ENCODE measurements at places on chromosomes 7 and 10.

DNA sequence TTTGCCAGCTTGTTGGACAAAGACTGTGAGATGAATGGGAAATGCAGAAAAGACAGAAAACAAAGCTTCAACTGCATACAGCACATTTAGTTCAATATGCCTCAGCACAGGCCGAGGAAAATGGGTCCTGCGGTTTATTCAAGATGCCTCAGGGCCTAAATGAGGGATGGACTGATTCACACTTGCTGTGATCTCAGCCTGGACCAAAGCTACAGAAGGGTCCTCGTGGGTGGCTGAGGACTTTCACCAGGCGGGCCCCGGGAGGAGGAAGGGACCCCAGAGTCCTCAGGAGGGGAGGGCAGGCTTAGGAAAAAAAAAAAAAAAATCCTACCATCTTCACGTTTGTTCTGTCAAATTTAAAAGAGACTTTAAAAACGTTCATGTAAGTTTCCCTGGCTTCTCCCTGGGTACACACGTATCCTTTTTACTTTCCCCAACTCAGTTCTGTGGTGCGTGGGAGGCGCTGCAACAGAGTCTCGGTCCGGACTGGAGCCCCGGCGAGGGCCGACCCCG, 624 bp upstream of the ZNF783 start:
- DNase-seq: no peak

GRCh38 chr10:103265717-103266329, 11.1 kb upstream of the INA start:
- no peak for DNase-seq

DNA sequence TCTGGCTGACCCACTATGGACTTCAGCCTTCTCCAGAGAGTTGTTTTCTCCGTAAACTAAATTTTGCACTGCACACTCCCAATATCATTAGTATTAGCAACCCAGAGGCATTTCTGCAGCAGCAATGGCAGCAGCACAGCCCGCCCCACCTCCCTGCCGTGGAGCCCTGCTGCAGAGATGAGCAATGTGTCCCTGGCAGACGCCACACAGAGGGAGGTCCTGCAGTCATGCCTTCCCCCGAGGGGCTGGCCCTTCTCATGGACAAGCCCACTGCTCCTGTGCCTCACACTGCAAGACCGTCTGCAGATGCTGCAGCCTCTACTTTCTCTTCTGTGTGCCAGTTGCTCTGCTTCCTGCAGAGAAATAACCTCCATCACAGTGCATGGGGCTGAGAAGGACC, 393.4 kb upstream of the MKI67 start:
- DNase-seq: no peak

DNA sequence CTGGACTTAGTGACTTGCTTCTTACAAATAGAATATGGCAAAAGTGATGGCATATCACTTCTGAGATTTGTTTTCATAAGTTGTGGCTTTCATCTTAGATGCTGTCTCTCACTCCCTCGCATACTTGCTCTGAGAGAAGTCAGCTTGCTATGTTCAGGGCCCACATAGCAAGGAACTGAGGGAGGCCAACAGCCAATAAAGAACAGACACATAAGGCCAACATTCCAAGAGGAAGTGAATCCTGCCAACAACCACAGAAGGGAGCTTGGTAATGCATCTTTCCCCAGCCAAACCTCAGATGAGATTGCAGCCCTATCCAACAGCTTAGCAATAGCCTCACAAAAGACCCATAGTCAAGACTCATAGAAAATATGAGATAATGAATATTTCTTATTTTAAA, 39.2 kb upstream of the DMTF1 start:
- no peak for DNase-seq

GRCh38 chr7:101241015-101241363, 3.4 kb upstream of the CLDN15 start:
- DNase-seq: no peak

DNA sequence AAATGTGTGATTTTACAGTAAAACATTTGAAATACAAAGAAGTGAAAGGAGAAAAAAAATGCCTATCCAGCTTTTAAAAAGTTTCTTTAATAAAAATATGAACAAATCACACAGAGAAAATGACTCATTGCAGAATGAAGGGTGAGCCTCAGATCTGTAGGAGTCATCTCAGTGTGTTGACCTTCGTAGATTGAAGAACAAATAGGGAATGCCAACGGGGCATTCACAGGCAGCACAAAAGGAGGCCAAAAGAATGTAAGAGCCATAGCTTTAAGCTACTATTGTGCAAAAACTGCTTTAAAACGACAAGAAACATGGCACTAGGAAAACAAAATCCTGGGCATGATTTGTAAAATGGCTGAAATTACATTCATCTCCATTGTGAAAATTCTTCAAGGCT, 782.7 kb upstream of the CELF2 start:
- DNase-seq: no peak

- no peak for DNase-seq
These were observed 26.9 kb upstream of the NRBF2 start for GRCh38 chr10:63106111-63106755.

DNA sequence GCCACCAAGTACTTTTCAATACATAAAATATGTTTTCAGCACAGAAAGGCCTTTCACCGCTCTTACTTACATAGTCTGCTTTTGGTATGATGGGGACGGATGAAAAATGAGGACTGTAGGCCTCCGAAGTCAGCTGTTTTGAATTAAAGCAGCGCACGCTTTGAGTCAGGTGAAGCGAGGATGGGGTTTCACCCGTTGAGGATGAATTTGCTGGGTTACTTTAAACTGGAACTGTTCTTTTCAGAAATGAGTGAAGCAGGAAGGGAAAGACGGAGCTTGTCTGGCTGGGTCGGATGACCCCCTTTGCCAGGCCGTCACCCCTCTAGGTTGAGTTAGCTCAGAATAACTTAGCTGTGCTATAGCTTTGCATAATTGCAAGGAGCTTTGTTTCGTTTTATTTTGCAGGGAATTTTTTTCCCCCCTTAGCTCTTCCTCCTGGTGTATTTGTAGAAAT, 40.0 kb downstream of the CUX1 start:
- no peak for DNase-seq

DNA sequence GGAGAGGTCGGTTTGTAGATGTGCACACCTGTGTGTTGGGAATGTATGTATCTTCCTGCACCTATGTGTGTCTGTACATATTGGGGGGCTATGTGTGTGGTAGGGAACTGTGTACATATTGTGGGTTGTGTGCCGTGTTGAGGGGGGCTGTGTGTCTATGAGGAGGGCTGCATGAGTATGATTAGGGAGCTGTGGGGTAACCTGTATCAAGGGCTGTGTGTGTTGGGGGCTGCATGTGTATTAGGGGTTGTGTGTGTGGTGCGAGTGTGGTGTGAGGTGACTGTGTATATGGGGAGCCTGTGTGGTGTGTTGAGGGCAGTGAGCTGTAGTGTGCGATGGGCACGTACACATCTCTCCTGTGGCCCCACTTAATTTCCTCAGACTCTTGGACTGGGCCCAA, 22.2 kb upstream of the PAX2 start:
- no peak for DNase-seq

DNA sequence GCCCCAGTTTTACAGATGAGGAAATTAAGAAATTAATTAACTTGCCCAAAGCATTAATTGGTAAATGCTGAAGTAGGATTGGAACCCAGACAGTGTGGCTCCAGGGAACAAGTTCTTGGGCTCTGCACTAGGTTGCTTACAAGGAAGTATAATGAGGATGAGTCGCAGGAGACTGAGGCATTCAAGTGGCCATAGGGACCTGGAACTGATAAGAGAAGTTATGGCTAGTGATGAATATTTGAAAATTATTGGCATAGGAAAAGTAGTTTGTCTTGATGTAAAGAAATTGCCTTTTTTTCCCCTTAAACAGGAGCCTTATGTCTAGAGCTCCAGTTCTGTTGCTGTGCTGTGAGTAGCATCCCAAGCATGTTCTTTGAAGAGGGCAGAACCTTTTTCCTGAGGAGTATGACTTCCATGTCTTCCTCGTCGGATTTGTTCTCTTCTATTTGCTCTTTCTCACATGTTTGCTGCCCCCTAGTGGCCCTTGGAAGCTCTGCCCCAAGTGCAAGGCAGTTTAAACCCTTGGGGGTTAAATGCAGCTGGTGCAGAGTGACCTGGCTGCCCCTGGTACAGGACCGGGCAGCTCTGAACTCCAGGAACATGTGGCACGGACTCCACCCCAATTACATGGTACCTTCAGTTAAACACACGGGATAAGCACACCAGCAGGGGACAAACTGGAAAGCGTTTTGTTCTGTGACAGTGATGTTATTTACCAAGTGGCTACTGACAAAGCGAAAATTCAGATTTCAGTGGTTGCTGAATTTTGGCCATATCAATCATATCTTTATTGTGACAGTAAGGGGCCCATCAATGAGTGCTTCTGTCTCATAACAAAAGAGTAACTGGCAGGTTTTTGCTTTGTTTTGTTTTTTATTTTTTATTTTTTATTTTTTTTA, 148.8 kb downstream of the HECW1 start:
- peak; percentile 47 for DNase-seq

DNA sequence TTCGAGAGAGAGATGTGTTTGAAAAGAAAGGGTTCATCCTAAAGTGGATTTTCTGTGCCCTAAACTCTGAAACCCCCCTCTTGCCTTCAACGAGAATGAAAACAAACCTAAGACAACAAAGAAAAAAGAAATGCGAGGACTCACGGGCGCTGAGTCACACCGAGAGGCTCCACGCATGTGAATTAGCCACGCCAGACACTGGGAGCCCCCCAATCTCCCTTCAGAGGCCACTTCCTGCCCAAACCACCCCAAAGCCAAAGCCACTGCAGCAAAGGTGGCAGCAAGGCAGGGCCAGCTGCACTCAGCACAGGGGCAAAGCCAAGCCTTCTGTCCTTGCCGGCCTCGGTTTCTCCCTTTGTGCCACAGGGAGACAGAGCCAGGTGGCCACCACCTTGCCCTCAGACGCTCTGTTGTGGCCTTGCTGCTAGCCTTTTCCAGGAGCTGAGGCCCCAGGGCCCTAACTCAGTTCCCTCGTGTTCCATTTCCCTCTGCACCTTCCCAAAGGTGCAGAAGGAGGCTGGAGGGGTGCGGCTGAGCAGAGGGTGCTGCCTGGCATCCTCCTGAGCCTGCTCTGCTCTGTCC, 93.3 kb downstream of the FAM53B start:
- peak; percentile 65 for DNase-seq

GRCh38 chr10:97582169-97582568, 2.0 kb upstream of the HOGA1 start:
- DNase-seq: no peak

DNA sequence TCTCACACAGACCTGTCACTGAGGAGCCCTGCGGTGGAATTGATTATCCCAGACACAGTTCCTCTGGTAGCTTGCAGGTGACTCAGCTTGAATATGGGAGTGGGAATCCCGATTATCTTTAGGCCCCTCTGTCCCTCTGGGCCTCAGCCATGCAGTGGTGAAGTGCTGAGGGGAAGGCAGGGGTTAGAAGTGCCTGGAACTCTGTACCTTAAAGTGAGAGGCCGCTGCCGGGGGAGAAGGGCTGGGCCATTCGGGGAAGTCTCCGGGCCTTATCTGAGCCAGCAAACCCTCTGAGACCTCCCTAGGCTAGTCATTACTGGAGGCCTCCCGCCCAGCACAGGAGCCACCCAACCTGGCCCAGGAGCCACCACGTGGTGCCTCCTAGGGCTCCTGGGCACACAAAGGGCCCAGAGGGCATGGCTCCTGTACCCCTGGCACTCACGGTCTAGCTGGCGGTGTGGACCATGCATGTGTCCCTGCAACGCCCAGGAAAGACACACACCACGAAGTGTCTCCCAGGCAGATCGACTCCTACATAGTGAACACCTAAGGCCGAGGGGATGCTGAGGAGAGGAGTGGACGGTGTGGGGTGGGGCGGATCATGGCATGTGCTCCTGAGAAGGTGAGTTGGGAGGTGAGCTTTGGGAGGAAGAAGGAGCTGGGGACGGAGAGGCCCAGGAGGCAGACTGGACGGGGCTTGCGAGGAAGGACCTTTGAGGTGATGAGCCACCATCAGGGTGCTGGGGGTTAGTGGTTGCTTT, 56.2 kb downstream of the HK1 start:
- DNase-seq: no peak

DNA sequence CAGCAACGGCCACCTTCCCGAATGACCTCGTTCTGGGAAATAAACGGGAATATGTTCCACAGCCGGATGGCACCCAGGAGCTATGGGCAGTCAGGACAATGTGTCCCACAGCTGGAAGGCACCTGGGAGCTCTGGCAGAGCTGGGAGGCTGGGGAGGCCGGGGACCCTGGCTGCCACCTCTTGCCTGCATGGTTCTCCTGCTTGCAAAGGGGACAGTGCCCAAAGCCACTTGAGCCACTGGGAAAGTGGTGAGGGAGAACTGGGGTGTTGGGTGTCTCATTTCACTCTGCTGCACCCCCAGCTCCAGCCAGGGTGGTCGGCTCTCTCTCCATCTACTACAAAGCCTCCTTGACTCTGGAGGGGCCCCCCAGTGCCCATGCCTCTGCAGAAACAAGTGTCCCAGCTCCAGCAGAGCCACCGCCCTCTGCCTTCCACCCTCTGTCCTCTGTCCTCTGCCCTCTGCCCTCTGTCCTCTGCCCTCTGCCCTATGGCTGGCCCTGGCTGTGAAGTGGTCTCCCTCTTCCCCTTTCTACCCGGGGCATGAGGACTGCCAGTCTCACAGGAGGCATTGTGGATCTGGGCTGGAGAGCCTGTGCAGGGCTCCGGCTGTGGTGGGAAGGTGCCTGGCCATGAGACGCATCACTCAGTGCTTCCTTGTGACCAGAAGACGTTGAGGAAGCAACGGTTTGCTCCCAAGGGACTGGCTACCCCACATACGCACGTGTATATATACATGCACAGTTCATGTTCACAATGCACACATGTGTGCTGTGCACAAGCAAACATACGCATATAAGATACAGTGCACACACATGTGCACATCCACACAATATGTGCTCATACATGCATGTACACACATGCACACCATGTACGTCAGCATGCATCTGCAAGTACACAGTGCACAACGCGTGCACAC, 21.5 kb upstream of the INPP5A start:
- DNase-seq: no peak

All from NK-92 treated with Interleukin-12 subunit alpha and Interleukin-12 subunit beta, amount 100 ng/mL, for 24 hours (cell line).